Activated CD4-positive, alpha-beta T cell treated with anti-CD3 and anti-CD28 coated beads, Interleukin-2, amount 50 U/mL, for 16 hours (primary cell): ENCODE measurements at places on chromosomes 16 and 17.

GRCh38 chr17:29054835-29055234 lies 11.9 kb downstream of the PIPOX start:
- DNase-seq = no peak

GRCh38 chr16:5450409-5451104 lies 353.0 kb upstream of the EEF2KMT start:
- DNase-seq = no peak

GRCh38 chr16:1530883-1531637 lies 2.4 kb upstream of the TMEM204 start:
- DNase-seq = no peak

DNA sequence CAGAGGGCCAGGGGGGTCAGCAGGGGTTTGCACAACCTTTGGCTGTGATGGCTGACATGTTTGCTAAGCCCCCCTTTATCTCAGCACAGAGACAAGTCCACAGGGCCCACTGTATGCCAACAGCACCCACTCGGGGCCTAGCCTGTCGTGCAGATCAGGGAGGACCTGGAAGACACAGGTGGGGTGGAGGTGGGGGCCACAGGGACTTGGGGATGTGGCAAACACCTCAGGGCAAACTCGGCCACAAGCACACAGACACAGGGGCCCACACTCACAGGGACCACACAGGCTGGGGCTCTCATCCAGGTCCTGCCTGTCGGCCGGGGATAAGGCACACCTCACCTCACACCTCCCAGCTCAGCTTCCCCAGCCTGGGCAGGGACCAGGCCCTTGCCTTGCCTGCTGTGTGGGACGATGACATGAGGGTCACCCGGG lies 87.9 kb downstream of the C16orf78 start:
- no peak for DNase-seq

DNA sequence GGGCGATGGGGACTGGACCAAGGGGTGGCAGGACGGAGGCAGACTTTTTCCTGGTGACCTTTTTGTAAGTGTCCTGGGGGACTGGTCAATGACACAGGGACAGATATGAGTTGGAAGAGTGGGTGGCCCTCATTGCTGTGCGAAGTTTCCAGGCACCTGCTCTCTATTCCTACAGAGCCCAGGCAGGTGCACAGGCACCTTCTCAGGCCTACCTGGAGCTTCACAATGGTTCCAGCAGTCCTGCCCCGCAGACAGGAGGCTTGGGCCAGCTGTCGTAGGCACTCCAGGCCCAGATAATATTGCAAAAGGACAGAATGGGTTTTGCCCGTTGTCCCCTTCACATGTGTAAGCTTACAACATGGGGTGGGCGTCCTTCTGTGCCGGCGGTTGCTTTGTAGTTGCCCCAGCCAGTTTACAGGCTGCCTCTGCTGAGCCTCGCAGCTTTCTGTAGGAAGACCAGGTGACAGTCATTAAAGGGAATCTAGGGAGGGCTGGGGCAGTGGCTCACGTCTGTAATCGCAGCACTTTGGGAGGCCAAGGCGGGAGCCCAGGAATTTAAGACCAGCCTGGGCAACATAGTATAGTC lies 84.3 kb downstream of the ARHGAP23 start:
- no peak for DNase-seq

- no peak for DNase-seq
These were observed at the start of gene RAMP2 for GRCh38 chr17:42760652-42761581. Gene RAMP2, plus strand, starts transcription at chr17:42761227. Its CDS starts 35 bp downstream, at chr17:42761262.

- no peak for DNase-seq
These were observed 4.6 kb upstream of the ALDOA start for GRCh38 chr16:30060836-30061554.

DNA sequence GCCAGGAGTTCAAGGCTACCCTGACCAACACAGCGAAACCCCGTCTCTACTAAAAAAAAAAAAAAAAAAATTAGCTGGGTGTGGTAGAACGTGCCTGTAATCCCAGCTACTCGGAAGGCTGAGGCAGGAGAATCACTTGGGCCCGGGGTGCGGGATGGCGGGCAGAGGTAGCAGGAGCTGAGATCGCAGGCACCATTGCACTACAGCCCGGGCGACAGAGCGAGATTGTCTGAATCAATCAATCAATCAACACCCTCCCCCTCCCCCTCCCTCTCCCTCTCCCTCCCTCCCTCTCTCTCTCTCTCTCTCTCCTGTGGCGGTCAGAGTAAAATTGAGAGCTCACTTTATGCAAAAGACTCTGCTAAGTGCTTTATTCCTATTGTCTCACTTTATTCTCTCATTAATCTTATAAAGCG lies 1.2 kb downstream of the HSDL1 start:
- peak; percentile 8 for DNase-seq

GRCh38 chr17:73594598-73594997 lies 49.6 kb downstream of the SDK2 start:
- no peak for DNase-seq

DNA sequence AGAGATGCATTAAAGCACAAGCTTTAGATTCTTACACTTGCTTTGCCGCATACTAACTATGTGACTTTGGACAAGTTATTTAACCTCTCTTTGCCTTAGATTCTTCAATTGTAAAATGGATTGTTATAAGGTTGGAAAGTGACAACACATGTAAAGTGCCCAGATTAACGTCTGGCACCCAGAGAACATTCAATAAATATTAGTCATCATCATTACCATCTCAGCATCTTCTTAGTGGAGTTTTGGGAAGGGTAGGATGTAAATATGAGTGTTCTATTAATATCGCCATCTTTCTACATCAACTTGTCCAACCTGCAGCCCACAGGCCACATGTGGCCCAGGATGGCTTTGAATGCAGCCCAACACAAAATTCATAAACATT lies 27.4 kb upstream of the FAM20A start:
- DNase-seq = no peak

DNA sequence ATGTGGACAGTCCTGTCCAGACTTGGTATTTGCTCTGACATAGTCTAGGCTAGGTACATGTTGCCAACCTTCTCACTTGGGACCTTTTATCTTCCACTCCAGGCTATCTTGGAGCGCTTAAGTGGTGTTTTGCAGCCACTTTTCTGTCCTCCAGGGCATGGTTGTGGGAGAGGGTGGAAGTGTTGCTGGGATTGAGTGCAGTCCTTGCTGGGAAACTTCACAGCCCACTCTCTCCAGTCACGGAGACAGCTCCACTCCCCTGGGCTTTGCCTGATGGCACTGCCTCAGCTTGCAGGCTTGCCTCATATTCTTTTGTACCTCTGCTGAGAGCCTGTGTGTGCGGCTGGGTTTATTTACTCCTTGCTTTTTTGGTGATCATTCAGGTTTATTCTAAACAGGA lies 17.4 kb downstream of the RPA1 start:
- no peak for DNase-seq

GRCh38 chr16:48378836-48379235 lies 6.4 kb downstream of the SIAH1 start:
- no peak for DNase-seq

- DNase-seq = peak; percentile 25
These were observed 42.5 kb downstream of the MYH3 start for GRCh38 chr17:10614536-10615155.

GRCh38 chr17:27586203-27586721 lies 44.7 kb upstream of the LGALS9 start:
- DNase-seq = no peak

DNA sequence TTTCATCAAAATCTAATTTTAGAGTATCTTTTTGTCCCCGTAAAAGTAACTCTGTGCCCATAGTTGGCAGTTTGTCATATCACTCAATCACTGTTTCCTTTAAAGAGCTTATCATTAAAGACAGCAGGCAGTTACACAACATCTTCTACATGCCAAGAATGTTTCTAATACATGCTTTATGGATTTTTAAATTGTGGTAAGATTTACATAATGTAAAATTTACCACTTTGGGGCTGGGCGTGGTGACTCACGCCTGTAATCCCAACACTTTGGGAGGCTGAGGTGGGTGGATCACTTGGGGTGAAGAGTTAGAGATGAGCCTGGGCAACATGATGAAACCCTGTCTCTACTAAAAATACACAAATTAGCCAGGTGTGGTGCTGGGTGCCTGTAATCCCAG lies 687.2 kb downstream of the WWOX start:
- no peak for DNase-seq

- DNase-seq = no peak
These were observed 173.8 kb downstream of the CDH11 start for GRCh38 chr16:64948056-64948455.

DNA sequence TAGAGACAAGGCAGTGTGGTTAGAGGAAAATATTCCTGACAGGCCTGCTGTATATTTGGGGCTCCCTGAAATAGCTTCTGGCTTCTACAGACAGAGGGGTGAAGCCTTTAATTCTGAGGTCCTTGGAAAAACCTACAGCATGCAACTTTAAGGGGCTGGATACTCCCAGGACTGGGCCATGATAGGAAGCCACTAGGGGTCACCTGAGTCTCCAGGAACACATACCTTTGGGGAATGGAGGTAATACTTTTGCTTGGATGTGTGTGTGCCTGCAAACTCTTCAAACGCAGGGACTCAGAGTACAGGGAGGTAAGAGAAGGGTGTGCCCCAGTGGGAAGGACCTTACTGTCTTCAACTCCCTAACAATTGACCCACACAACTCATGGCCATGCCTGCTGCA lies 4.1 kb downstream of the ASIC2 start:
- DNase-seq = no peak

- peak; percentile 48 for DNase-seq
These were observed 2.4 kb downstream of the SERPINF1 start for GRCh38 chr17:1764284-1764683.

- DNase-seq = no peak
These were observed 16.4 kb downstream of the CDH8 start for GRCh38 chr16:62019851-62020250.

- DNase-seq = no peak
These were observed 224.9 kb downstream of the CA10 start for GRCh38 chr17:51933647-51934046.

GRCh38 chr16:53770641-53771040 lies 66.7 kb downstream of the FTO start:
- no peak for DNase-seq

DNA sequence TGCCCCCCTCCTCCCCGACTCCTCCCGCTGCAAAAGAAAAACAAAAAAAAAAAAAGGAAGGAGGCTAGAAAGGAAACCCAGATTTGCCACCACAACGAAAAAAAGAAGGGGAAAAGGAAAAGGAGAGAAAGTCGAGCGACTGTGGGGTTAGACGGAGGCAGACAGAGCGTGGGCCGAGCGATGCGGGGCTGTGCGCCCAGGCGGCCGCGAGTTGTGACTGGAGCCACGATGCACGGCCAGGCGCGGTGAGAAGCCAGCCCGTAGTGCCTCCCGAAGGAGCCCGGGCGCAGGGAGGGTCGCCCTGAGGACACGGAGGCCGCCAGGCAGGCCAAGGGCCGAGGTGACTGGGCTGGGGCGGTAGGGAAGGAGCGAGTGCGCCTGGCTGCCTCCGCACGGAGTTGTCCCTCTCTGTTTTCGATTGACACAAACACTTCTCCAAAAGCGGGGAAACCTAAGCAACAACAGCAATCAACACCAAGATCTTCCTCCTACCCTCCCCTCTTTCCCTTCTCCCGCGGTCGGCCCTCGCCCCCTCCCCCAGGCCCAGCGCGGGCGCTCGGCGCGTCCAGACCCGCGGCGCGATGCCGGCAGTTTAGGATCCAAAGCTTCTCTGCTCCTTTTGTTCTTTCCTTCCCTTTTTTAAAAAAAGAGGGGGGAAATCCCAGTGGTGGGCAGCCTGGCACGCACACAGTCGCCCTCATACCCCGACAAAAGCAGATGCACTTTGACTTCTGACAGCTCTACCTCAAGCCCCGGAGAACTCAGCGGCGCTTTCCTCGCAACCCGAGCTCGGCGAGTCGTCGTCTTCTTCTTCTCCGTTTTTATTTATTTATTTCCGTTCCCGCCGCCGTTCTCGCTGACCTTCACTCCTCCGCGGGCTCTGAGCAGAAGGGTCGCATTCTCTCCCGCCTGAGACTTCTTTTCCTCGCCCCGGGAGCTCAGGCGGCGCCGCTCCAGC lies at the start of gene LHX1:
LHX1 (plus strand) TSS at position 475 of the 958 bp plus-strand sequence. CDS start 723 bp downstream, outside the sequence.
- DNase-seq = no peak

GRCh38 chr17:15083225-15083624 lies 181.9 kb downstream of the PMP22 start:
- no peak for DNase-seq

GRCh38 chr17:55845385-55845784 lies 94.5 kb downstream of the PCTP start:
- no peak for DNase-seq

DNA sequence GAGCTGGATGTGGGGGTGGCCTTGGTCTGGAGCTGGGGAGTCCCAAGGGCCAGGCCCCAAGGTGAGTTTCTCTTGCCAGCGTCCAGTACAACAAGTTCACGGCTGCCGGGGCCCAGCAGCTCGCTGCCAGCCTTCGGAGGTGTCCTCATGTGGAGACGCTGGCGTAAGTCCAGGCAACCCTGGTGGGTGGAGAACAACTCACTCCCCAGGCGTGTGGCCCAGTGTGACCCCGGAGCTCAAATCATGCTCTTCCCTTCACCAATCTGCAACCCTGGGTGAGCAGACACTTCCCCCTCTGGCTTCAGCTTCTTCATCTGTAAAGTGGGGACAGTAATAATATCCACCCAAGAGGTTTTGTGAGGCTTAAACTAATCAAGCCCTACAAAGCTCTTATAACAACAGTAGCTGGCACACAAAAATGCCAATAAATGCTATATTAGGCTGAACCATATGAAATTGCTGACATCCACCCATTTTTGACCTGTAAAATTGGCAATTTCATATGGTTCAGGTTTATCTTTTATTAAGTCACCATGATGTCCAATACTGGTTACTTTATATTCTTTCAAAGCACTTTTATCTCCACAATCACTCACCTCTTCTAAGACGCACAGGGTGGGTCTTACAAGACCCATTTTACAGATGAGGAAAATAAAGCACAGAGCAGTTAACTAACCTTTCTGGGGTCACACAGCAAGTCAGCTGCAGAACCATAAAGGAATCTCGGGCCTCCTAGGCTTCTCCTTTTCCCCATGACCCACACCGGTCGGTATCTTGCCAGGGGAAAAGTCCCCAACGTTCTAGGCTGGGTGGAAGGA lies 19.7 kb downstream of the DEXI start:
- no peak for DNase-seq

DNA sequence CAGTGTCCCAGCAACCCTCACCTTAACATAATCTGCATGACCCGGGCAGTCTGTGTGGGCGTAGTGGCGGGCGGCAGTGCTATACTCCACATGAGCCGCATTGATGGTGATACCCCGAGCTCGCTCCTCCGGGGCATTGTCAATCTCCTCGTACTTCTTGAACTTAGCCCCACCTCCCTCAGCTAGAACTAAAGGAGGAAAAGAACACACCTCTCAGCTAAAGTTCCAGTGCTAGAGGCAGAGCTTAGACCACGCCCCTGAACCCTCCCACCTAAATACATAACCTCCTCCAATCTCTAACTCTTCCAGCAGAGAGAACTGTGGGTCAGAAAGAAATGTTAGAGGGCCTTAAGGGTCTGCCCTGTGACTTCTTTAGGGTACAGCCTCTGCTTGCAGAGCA lies 855 bp downstream of the TUFM start:
- DNase-seq = peak; percentile 61
